ENCODE measurements at places on chromosomes 3 and 15. TPM values are rescaled to one million over a fixed set of nuclear protein-coding genes. Genes with fewer than 3 reads are reported as not detected.
A peak's percentile ranks its signal among the peaks of the same experiment; 100 is the strongest.

The AADACL2 gene
- total RNA-seq, result not detected

The RBPMS2 gene
- not detected for total RNA-seq

The U2SURP gene
- total RNA-seq, result 147 TPM

The ZMYND10 gene
- total RNA-seq, result 2.2 TPM

- no peak overlapping the region for H3K4me3 ChIP-seq
- peaks cover 1% of the 10 kb centered on the region for H3K4me1 ChIP-seq
- H3K27ac ChIP-seq, result no peak overlapping the region
- H3K36me3 ChIP-seq, result no peaks in the 10 kb centered on the region
- no peak for DNase-seq
Observed at GRCh38 chr3:39453134-39453533, 14.3 kb upstream of the MOBP start.

GRCh38 chr3:51970606-51971300, 3.1 kb downstream of the ABHD14B start:
- H3K27ac ChIP-seq, result no peak overlapping the region
- no peak overlapping the region for H3K4me3 ChIP-seq
- DNase-seq, result no peak
- peaks cover 2% of the 10 kb centered on the region for H3K27me3 ChIP-seq

DNA sequence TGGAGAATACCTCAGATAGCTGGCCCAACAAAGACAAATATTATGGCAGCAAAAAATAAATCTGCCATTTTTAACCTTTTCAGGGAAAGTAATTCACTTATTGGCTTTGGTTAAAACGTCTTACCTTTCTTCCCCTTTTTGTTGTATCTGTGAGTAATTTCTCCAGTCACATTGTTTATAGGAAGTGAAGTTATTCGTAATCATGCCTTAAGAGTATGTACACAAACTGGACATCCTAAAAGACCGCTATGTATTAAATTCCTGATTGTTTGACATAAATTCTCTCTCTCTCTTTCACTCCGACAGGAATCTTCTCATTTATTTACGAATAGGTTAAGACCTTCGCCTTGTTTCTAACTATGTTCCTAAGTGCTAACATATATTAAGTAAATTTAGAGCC, 474.0 kb downstream of the MECOM start:
- no peak for DNase-seq
- H3K4me3 ChIP-seq, result no peak overlapping the region
- peaks cover 4% of the 10 kb centered on the region for H3K27me3 ChIP-seq

- no peak for DNase-seq
- no peaks in the 10 kb centered on the region for H3K27me3 ChIP-seq
- H3K27ac ChIP-seq, result no peak overlapping the region
Observed at GRCh38 chr15:28960979-28961378, 75.2 kb downstream of the APBA2 start.

GRCh38 chr15:67115586-67115969, 50.2 kb downstream of the SMAD3 start:
- no peaks in the 10 kb centered on the region for H3K27me3 ChIP-seq
- H3K4me1 ChIP-seq, result peaks cover 73% of the 10 kb centered on the region
- peak overlapping the region; percentile 56 for H3K27ac ChIP-seq
- no peak for DNase-seq

DNA sequence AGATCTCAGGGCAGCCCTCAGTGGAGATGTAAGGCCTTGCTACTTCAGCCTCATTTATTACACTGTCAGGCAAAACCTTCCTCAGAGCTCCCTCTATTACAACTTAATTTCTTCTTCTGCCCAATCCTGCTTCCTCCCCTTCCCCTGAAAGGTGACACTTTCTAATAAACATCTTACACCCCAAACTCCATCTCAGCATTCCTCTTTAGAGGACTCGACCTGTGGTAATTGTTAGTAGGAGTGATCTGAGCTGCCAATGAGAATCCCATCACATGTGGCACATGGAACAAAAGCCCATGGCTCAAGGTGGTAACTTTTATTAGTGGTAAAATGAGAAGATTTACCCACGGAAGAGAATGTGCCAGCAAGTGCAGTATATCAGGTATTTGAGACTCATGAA, 29.8 kb downstream of the DTWD1 start:
- DNase-seq, result no peak
- no peak overlapping the region for H3K27ac ChIP-seq
- H3K36me3 ChIP-seq, result peaks cover 7% of the 10 kb centered on the region
- H3K27me3 ChIP-seq, result peaks cover 2% of the 10 kb centered on the region
- no peak overlapping the region for H3K4me3 ChIP-seq

DNA sequence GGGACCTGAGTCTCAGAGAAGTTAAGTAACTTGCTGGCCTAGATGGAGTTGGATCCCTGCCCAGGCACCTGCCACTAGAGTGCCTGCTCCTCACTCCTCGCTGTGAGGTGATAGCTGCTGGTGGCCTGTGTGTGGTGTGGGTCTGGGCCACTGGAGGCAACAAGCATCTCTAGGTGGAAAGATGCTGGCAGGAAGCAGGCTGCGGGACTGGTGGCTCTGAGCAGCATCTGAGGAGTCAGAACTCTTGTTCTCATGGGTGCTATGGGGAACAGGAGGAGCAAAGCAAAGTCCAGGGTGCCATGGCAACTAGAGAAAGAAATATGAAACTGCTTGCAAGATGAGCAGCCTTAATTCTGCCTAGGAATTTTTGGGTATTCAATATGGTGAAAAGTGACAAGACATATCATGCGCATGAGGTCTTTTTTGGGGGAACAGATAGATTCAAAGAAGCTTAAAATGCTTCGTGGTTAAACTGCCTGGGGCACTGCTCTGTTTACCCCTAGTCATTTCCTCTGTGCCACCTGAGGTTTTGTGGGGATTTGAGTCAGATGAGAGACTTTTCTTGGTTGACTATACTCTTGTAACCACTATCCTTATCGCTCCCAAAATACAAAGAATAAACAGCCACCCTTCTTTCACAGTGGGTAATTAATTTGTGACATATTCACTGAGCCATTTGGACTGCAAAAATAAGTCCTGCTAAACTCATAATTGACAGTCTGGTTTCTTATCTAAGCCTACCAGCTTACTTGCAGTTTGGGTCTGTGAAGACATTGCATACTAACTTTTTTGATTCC, 50.3 kb downstream of the MED12L start:
- H3K4me3 ChIP-seq, result peak overlapping the region; percentile 33
- H3K4me1 ChIP-seq, result peaks cover 13% of the 10 kb centered on the region
- H3K36me3 ChIP-seq, result no peaks in the 10 kb centered on the region
- H3K27ac ChIP-seq, result peak overlapping the region; percentile 51

- DNase-seq, result no peak
- H3K4me3 ChIP-seq, result peak overlapping the region; percentile 96
- peak overlapping the region; percentile 96 for H3K27ac ChIP-seq
Observed at GRCh38 chr3:143972155-143972504, 507 bp downstream of the DIPK2A start.
